ENCODE measurements at places on chromosomes 1 and 21.

GRCh38 chr1:5647234-5647633 lies 345.0 kb downstream of the NPHP4 start:
- no peak overlapping the region for H3K27ac ChIP-seq
- no peak overlapping the region for H3K4me3 ChIP-seq
- H3K36me3 ChIP-seq: no peaks in the 10 kb centered on the region
- peaks cover 33% of the 10 kb centered on the region for H3K27me3 ChIP-seq
- H3K4me1 ChIP-seq: no peaks in the 10 kb centered on the region

GRCh38 chr1:111446967-111447892 lies 1.8 kb downstream of the WDR77 start:
- H3K36me3 ChIP-seq: peaks cover 62% of the 10 kb centered on the region
- H3K4me1 ChIP-seq: peaks cover 23% of the 10 kb centered on the region
- no peak overlapping the region for H3K27ac ChIP-seq
- peak overlapping the region; percentile 85 for H3K4me3 ChIP-seq
- H3K27me3 ChIP-seq: no peaks in the 10 kb centered on the region

- no peaks in the 10 kb centered on the region for H3K4me1 ChIP-seq
- no peak for DNase-seq
- no peaks in the 10 kb centered on the region for H3K27me3 ChIP-seq
- H3K4me3 ChIP-seq: no peak overlapping the region
- no peaks in the 10 kb centered on the region for H3K36me3 ChIP-seq
- H3K27ac ChIP-seq: no peak overlapping the region
Observed at GRCh38 chr1:87045761-87046304, 131.4 kb downstream of the HS2ST1 start.

DNA sequence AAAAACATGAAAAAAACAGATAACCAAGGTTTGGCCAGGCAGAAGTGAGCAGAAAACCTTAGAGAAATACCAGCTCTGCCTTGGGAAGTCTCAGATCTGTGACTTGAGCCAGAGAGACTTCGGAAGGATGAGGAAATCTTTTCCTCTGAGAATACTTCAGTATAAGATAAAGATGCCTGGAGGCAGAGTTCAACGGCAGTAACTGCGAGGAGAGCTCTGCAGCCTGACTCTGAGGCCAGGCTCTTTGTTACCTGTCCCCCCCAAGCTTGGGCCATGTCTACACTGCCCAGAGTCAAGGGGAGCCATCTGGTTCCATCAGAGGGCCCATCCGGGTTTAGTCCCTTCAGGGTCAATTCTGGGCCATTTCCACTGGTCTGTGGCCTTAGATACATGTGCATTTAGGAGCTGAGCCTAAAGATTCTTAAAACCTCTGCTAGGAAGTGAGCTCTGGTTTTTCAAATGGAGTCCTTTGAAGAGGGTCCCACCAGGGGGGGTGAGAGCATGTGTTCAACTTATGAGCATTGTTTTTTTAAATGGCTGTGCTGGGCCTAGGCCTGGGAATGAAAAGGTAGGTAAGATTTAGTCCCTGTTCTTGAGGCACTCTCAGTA lies 8.7 kb downstream of the KIRREL1 start:
- H3K4me3 ChIP-seq: no peak overlapping the region
- H3K27me3 ChIP-seq: no peaks in the 10 kb centered on the region
- no peaks in the 10 kb centered on the region for H3K36me3 ChIP-seq
- no peak for DNase-seq

- H3K27me3 ChIP-seq: no peaks in the 10 kb centered on the region
- H3K4me3 ChIP-seq: no peak overlapping the region
- H3K27ac ChIP-seq: no peak overlapping the region
- no peak for DNase-seq
- no peaks in the 10 kb centered on the region for H3K36me3 ChIP-seq
Observed at GRCh38 chr21:16264319-16264718, 534.5 kb downstream of the USP25 start.

DNA sequence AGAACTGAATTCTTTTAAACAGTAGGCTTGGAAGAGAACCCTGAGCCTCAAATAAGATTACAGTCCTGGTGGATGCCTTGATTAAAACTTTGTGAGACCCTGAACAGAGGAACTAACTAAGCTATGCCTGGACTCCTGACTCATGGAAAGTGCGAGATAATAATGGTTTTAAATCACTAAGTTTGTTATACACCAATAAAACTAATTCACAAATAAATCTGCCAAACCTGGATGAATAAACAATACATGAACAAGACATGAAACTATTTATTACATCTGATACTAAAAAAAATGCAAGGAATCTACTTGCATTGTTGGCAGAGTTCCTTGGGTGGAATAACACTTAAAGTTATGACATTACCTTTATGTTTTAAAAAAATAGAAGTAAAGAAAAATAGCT lies 118.4 kb downstream of the PIGK start:
- no peaks in the 10 kb centered on the region for H3K4me1 ChIP-seq
- H3K4me3 ChIP-seq: no peak overlapping the region
- H3K27ac ChIP-seq: no peak overlapping the region
- DNase-seq: no peak
- H3K36me3 ChIP-seq: no peaks in the 10 kb centered on the region

DNA sequence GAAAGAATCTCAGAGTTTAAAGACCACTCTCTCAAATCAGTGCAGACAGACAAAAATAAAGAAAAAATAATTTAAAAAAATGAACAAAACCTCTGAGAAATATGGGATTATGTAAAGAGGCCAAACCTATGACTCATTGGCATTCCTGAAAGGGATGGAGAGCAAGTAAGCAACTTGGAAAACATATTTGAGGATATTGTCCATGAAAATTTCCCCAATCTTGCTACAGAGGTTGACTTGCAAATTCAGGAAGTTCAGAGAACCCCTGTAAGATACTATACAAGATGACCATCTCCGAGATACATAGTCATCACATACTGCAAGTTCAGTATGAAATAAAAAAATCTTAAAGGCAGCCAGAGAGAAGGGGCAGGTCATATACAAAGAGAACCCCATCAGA lies 43.7 kb upstream of the IVNS1ABP start:
- DNase-seq: no peak
- no peaks in the 10 kb centered on the region for H3K4me1 ChIP-seq
- H3K36me3 ChIP-seq: no peaks in the 10 kb centered on the region
- no peak overlapping the region for H3K4me3 ChIP-seq

DNA sequence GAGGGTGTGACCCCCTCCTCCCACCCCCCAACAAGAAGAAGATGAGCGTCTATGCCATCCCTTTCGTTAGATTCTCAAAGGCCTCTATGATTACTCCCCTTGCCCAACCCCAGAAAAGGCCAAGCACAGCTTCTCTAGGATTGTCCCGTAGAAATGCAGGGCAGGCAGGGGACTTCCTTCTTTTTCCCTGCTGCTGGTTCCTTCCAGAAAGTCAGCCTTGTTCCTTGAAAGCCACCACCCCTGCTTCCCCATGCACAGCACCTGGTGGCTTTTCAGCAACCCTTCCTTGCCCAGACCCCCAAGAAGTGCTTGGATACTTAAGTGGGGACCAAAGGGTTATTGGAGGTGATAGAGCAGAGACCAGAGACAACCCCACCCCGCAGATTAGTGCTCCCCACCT lies 75.1 kb downstream of the ARHGEF10L start:
- H3K4me3 ChIP-seq: no peak overlapping the region
- H3K27ac ChIP-seq: no peak overlapping the region
- DNase-seq: no peak
- no peaks in the 10 kb centered on the region for H3K27me3 ChIP-seq
